ENCODE measurements at places on chromosomes 6 and 20. TPM values are rescaled to one million over a fixed set of nuclear protein-coding genes. Genes with fewer than 3 reads are reported as not detected.

GRCh38 chr20:10509376-10509775 is 74.3 kb downstream of the SLX4IP start:
- DNase-seq, result no peak
- H3K27me3 ChIP-seq, result no peaks in the 10 kb centered on the region
- no peaks in the 10 kb centered on the region for H3K36me3 ChIP-seq

DNA sequence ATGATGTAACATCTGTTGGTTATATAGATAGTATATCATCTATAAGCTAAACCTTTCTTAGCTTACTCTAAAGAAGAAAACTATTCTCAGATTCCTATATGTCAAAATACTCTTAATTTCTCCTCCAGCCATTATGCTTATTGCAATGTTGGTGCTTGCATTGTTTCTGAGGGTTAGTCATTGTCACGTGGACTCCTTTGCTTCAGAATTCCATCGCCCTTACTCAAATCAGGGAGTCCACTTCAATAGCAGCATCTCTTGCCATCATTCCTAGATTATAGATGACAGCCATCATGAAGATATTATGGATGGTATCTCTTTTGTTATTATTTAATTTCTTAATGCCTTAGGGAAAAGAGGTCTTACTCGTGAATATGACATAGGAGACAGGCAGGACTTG is 776.1 kb downstream of the TENT5A start:
- no peak for DNase-seq
- no peaks in the 10 kb centered on the region for H3K4me1 ChIP-seq
- no peak overlapping the region for H3K27ac ChIP-seq
- no peak overlapping the region for H3K4me3 ChIP-seq

GRCh38 chr6:14211562-14211942 is 94.0 kb downstream of the CD83 start:
- H3K27ac ChIP-seq, result peak overlapping the region; percentile 95
- no peaks in the 10 kb centered on the region for H3K27me3 ChIP-seq
- no peaks in the 10 kb centered on the region for H3K36me3 ChIP-seq
- peaks cover 32% of the 10 kb centered on the region for H3K4me1 ChIP-seq

DNA sequence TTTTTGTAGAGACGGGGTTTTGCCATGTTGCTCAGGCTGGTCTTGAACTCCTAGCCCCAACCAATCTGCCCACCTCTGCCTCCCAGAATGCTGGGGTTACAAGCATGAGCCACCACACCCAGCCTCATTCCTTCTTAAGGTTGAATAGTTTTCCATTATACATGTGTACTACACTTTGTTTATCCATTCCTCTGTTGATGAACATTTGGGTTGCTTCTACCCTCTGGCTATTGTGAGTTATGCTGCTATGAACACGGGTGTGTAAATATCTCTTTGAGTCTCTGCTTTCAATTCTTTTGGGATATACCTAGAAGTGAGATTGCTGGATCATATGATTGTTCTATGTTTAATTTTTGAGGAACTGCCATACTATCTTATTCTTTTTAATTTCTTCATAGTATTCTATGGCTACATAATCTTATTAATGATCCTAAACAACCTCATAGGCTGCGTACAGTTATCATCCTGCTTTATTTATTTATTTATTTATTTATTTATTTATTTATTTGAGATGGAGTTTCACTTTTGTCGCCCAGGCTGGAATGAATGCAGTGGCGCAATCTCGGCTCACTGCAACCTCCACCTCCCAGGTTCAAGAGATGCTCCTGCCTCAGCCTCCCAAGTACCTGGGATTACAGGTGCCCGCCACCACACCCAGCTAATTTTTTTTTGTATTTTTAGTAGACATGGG is 49.2 kb upstream of the TLDC2 start:
- no peak overlapping the region for H3K27ac ChIP-seq
- H3K36me3 ChIP-seq, result peaks cover 7% of the 10 kb centered on the region
- H3K27me3 ChIP-seq, result no peaks in the 10 kb centered on the region
- no peaks in the 10 kb centered on the region for H3K4me1 ChIP-seq
- DNase-seq, result no peak

DNA sequence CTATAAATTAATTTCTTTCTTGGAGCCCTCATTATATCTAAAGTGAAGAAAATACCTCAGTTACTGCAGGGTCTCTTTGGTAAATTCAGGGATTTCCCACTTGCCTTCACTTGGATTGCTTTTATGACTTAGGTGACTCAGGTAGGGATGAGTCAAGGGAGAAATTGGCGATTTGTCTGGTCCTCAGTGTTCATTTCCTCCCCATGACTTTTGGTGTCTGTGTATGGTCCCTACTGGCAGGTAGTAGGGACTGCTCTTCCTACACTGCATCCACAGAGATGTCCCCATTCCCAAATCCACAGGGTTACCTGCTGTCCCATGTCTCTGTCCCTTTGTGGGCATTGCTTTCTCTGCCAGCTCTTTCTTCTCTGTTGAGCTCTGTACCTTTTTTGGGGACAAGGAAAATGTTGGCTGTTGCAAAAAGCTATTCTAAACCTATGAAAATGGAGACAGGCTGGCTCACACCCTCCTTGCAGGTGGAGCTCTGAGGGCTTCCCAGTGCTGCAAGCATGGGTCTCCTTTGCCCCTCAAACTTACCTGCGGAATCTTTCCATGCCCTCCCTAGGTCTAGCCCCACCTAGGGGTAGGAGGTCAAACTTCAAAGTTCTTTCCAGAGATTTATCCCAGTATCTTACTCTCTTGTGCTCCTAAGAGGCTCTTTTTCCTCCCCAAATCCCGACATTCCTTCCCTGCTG is 211.9 kb downstream of the ZNF217 start:
- H3K4me1 ChIP-seq, result peaks cover 6% of the 10 kb centered on the region
- DNase-seq, result no peak
- no peaks in the 10 kb centered on the region for H3K27me3 ChIP-seq
- H3K27ac ChIP-seq, result no peak overlapping the region
- no peaks in the 10 kb centered on the region for H3K36me3 ChIP-seq
- no peak overlapping the region for H3K4me3 ChIP-seq

GRCh38 chr20:6074145-6074561 is 20.3 kb upstream of the LRRN4 start:
- H3K36me3 ChIP-seq, result peaks cover 6% of the 10 kb centered on the region
- peak overlapping the region; percentile 78 for H3K27ac ChIP-seq
- DNase-seq, result no peak

The ASF1A gene
- 29.5 TPM for total RNA-seq

The DAAM2 gene
- 6.3 TPM for total RNA-seq

The AKAP12 gene
- 10.6 TPM for total RNA-seq

The MDFI gene
- 59.4 TPM for total RNA-seq

The GPR6 gene
- total RNA-seq, result not detected

The APCDD1L gene
- total RNA-seq, result not detected

The SLC17A9 gene
- 8.3 TPM for total RNA-seq
